ENCODE measurements at places on chromosomes 7 and 10.
A peak's percentile ranks its signal among the peaks of the same experiment; 100 is the strongest.

DNA sequence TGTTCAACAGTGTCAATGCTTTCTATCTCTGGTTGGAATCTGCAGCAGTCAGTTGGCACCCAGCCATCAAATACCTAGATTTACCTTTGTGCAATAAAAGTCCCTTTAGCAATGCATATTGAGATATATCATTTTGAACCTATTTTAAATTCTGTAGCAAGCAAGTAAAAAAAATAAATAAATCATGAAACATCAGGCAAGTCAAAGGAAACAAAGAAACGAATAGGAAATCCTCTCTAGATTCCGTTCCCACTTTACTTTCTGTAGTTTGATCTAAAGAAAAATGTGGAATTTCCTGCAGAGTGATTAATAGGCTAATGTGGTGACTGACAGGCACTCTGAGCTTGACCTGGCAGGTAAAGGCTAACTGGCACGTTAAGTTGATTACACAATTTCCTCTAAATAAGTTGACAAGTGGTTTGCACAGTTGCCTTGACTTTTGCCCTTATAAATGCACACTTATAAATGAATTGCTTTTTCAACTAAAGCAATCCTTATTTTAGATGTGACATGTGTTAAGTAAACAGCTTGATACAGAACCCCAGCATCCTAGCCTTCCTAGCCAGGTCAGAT lies 208.1 kb upstream of the TCF7L2 start:
- DNase-seq, result no peak

DNA sequence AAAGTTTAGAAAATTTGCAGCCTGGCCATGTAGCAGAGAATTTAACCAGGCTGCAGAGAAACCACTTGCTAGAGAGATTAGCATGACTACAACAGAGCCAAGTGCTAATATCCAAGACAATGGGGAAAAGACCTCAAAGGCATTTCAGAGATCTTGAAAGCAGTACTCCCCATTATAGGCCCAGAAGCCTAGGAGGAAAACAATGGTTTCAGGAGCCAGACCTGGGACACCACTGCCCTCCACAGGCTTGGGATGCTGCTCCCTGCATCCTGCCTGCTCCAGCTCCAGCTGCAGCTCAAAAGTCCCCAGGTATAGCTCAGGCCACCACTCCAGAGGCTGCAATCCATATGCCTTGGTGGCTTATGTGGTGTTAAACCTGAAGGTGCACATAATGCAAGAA lies 101.5 kb upstream of the TMEM72 start:
- DNase-seq, result no peak

GRCh38 chr10:36534471-36535002 lies 590.9 kb upstream of the ANKRD30A start:
- peak; percentile 92 for DNase-seq

- DNase-seq, result no peak
These were observed 10.6 kb upstream of the BPGM start for GRCh38 chr7:134636008-134636449.

- DNase-seq, result no peak
These were observed 83.5 kb downstream of the IDE start for GRCh38 chr10:92490387-92490786.

GRCh38 chr7:129947701-129948100 lies 5.1 kb downstream of the UBE2H start:
- no peak for DNase-seq

DNA sequence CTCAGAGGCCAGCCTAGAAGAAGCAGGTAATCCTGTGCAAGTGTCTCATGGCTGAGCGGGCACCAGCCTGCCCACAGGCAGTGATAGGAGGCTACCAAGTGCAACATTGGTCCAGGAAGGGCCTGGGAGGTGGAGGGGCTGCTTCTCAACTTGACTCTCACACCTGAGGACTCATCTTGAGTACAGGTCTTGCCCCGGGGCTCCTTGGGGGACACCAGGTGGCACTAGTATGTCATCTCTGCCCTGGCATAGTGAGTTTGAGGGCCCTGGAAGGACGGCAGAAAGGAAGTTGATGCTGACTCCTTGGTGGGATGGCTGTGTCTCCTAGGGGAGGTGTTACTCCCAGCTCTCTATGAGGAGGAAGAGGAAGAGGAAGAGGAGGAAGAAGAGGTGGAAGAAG lies 2.3 kb downstream of the CCDC136 start:
- no peak for DNase-seq

- no peak for DNase-seq
These were observed 64.4 kb upstream of the NANOS1 start for GRCh38 chr10:118965096-118965495.

GRCh38 chr7:11175371-11175770 lies 201.7 kb downstream of the PHF14 start:
- DNase-seq, result no peak

Measured in SW 1271 (cell line).